ENCODE measurements at places on chromosomes 16 and 17.

- DNase-seq: no peak
These were observed 411.7 kb upstream of the EEF2KMT start for GRCh38 chr16:5509336-5509735.

- no peak for DNase-seq
These were observed 3.2 kb downstream of the ACSF3 start for GRCh38 chr16:89096768-89097391.

DNA sequence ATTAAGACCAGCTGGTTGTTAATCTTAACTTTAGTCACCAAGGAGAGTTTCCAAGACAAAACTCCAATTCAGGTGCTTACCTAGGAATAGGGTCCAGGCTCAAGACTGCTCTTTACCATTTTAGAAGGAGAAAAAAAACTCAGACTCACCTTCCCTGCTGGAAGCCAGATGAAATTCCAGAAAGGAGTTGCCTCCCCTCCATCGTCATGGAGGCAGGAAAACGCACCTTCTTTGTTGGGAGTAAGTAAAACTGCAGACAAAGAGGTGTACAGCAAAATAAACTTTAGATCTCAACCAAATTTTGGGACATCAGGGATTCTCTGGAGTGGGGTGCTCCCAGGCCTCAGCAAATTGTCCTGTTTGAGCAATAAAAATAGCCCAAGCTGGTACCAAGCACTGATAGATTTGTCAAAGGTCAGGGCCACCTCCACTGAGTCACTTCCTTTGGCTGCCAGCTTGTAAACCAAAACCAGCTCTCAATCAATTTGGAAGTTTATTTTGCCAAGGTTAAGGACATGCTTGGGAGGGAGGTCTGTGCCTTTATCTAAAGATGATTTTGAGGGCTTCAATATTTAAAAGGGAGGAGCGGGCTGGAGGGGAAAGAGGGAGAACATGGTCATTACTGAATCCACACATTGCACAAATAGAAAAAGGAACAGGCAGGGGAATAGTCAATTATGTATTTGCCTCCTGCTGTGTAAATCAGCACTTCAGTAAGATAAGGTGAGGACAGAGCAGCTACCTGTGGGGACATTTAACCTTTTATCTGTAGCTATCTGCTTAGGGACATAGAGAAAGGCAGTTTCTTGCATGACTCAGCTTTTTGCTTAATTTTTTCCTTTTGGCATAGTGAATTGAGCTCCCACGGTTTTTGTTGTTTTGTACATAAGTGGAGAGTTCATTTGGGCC, 1.5 kb upstream of the ALDH3A2 start:
- DNase-seq: no peak

GRCh38 chr17:58386708-58387107, 30.6 kb downstream of the RNF43 start:
- DNase-seq: no peak

DNA sequence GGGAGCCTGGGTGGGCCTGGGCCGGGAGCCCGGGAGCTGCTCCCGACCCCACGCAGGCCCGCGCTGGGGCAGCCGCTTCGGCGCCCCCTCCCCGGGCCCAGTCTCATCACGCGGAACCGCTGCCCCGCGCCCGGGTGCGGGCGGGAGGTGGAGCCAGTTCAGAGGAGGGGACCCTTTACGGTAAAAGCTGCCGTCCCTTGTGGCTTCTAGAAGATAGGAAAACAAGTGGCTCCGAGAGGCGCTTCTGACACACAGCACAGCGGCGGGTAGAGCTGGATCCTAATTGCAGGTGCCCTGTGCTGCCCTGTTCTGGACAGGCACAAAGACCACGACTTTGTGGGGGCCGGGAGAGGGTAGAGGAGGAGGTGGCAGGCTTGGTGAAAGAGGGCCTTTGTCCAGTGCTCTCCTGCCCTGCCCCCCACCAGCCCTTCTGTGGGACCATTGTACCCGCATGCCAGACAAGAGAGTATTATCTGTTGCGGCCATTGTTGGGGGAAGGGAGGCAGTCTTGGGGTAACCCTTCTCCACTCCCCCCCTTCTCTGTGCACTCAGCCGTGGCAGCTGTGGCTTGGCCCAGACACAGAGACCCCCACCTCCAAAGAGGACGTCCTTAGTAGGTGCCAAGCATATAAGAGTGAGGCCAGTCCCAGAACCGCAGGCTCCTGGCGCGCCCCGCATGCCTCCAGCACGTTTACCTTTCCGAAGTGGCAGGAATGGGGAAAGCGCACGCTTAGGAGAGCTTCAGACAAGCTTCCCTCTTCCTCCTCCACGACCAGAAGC, 736 bp downstream of the CNP start:
- DNase-seq: no peak

Measured in mucosa of descending colon (tissue), 3 donors.